Liver (tissue), 10 donors: ENCODE measurements at places on chromosomes 13 and 19. TPM values are rescaled to one million over a fixed set of nuclear protein-coding genes. Genes with fewer than 3 reads are reported as not detected.
A peak's percentile ranks its signal among the peaks of the same experiment; 100 is the strongest.

- no peak for DNase-seq
Observed at GRCh38 chr19:40411125-40411842, 1.9 kb downstream of the PRX start.

GRCh38 chr13:91232716-91233115, 114.8 kb upstream of the MIR17HG start:
- no peak for DNase-seq

DNA sequence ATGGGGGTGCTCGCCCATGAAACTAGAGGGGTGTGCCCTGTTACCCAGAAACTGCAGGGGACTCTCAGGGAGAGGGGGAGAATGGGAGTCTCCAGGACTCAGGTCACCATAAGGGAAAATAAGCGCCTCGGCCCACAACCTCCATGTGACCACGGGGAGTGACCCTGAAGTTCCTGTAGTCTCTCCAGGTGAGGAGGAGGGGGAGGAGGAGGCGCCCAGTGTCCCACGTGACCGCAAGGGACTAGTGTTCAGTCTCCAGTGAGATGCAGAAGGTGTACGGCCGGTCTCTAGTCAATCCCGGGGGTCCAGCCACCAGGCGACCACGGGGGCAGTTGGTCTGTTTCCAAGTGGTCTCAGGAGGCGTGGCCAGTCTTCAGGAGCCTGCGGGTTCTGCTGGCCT, 16.0 kb downstream of the TM6SF2 start:
- DNase-seq = no peak

GRCh38 chr19:19068659-19069654, 5.2 kb downstream of the SLC25A42 start:
- DNase-seq = no peak

- DNase-seq = no peak
Observed at GRCh38 chr19:3976495-3977241, 5.8 kb upstream of the DAPK3 start.

- no peak for DNase-seq
Observed at GRCh38 chr19:604355-604754, 14.7 kb downstream of the HCN2 start.

DNA sequence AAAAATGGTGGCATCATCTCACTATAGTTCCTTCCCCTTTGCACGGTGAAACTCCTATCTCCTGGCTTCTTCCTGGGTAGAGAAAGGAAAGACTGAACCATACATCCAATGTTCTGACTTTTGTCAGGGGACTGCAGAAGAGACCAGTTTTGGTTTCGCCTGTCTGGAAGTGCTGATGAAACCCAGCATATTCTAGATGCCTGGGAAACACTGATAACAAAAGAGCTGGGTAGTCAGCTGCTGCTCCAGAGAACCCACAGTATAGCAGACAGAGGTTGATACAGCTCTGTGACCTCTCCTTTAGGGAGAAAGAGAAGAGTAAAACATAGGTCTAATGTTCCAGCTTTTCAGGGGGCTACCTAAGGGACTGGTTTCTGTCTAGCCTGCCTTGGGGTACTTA, 695.3 kb downstream of the DIAPH3 start:
- DNase-seq = no peak

Gene TLE6
- 0.47 TPM for total RNA-seq

DNA sequence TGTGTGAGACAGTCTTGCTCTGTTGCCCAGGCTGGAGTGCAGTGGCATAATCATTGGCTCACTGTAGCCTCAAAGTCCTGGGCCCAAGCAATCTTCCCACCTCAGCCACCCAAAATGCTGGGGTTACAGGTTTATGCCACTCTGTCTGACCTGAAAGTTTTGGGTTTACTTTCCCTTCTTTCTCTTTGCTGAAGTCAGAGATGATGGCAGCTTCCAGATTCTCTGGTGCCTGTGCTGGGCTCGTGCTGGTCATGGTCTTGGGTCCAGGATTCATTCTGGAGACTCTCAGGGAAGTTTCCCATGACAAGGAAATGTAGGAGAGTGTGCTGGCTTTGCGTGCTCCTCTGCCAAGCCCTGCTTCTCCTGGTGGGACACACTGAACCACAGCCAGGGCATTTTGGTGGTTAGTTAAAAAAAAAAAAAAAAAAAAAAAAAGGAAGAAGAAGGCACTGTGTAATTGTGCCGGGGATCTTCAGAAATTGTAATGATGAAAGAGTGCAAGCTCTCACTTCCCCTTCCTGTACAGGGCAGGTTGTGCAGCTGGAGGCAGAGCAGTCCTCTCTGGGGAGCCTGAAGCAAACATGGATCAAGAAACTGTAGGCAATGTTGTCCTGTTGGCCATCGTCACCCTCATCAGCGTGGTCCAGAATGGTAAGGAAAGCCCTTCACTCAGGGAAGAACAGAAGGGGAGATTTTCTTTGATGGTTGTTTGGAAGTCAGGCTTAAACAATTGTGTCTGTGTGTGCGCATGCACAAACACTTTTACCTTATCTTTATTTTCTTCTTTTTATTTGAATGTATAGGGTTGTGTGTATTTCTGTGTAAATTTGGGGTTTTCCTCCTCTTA, at the start of gene ALOX5AP:
Gene ALOX5AP (plus strand): TSS at position 519 of the 847 bp plus-strand sequence. CDS start 63 bp downstream, at position 582.
- DNase-seq = no peak

- no peak for DNase-seq
Observed at GRCh38 chr13:66803013-66803807, 426.9 kb downstream of the PCDH9 start.

GRCh38 chr19:19204181-19204580, 967 bp upstream of the NR2C2AP start:
- no peak for DNase-seq

- no peak for DNase-seq
Observed at GRCh38 chr13:112855859-112856258, 113.2 kb upstream of the MCF2L start.

Gene PNMA8A
- total RNA-seq = 0.93 TPM

DNA sequence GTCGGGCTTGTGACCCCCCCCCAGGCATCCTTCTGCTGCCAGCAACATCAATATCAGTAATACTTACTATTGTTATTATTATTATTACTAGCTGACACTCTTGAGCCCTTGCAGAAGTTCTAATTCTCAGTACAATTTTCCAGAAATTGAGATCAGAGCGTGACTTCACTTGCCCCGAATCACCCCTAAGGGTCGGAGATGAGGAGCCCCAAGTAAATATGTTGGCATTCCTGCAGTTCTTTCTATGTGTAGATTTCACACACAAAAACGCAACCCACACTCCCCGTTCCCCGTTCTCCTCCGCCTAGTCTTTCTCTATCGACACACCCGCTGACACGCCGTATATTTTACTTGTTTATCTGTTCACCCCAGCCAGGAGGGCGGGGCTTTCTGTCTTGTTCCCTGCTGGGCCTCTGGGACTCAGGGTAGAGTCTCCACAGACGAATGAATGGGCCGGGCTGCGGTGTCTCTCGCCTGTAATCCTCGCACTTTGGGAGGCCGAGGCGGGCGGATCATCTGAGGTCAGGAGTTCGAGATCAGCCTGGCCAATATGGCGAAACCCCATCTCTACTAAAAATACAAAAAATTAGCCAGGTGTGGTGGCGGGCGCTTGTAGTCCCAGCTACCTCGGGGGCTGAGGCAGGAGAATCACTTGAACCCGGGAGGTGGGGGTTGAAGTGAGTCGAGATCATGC, 14.7 kb downstream of the TLE5 start:
- peak; percentile 90 for DNase-seq

DNA sequence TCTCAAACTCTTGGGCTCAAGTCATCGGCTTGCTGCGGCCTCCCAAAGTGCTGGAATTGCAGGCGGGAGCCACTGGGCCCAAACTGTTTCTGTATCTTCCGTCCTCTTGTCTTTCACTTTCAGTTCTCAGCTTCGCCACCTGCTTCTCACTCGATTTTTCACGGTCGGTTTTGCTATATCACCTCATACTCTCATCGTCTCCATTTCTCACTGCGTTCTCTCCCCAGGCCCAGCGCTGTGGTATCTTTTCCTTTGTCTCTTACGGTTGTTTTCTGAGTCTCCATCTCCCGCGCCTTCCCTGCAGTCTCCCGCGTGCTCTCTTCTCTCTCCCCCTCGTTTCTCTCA, 14.9 kb downstream of the SSC5D start:
- DNase-seq = no peak

Gene RNF17
- 0.08 TPM for total RNA-seq

Gene SSC5D
- 0.19 TPM for total RNA-seq

DNA sequence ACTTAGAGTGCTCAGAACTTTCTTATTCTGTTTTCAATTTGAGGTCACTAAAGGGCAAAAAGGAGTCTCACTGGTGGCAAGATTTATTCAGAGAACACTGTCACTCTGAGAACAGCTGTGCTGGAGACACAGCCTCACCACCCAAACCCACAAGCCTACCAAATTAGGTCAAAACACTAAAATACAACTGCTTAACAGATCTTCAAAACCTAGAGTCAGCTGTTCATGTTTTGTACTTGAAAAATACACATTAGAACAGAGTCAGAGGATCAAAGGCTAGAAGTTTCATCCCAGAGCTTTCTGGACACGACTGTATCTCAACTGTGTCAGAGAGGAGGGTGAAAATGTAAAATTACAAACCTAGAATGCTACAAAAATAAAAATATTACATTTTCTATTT, 89.3 kb downstream of the MIPEP start:
- DNase-seq = no peak

- DNase-seq = no peak
Observed at GRCh38 chr19:55596304-55596703, 3.0 kb downstream of the FIZ1 start.

DNA sequence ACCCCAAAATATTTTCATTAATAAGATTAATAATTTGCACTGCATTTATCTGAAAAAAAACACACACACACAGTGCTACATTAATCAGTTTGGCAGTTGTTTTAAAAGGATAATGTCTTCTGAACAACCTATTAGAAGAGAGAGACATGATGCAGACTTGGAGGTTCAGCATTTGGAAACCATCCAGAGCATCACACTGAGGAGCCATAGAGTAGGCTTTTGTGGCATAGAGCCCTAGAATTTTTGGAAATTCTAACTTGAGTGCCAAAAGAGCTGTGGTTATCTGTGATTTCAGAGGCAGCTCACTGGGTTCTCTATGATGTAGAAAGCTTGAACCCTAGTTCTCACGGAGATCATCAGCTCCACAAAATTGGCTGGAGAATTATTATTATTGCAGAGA, 90.2 kb downstream of the RFC3 start:
- no peak for DNase-seq

DNA sequence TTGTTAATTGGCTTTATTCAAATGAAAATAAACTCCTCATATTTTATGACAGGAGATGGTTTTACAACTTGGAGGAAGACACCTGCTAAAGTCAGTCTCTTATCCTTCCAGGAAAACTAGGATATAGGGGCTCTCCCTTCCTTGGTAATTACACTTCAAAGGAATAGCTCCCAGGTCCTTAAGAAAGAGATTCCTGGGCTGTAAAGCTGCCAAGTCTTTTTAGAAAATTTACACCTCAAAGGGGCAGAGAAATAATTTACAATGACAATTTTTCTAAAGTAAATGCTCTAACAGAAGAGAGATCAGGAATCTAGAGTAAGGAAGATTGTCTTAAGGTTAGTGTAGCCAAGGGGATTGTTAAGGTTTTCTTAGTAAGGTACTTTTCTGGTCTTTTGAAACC, 1359.0 kb downstream of the OLFM4 start:
- no peak for DNase-seq

Gene TUBA3C
- total RNA-seq = not detected

Gene EXOC3L2
- total RNA-seq = 4.0 TPM

Gene S1PR2
- 4.8 TPM for total RNA-seq

DNA sequence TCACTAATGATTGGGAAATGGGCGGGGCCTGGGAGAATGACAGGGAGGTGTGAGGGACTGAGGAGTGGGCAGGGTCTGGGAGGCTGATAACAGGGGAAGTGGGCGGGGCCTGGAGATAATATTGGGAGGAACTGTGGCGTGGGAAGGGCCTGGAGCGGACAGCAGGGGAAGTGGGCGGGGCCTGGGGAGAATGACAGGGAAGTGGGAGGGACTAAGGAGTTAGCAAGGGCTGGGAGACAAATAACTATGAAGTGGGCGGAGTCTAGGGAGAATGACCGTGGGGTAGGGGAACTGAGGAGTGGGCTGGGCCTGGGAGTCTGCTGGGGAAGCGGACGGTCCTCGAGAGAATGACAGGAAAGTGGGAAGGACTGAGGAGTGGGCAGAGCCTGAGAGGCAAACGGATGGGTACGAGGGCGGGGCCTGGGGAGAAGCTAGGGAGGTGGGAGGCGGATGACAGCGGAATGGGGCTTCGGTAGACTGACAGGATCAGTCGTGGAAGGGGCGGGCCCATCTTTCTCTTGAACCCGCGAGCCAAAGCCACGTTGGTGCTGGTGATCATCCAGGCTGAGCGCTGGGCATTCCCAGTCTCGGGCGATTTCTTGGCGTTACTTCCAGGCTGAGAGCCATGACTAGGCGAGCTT, 14.0 kb upstream of the TUBB4A start:
- DNase-seq = peak; percentile 85

GRCh38 chr19:54158812-54159351, 639 bp downstream of the LENG1 start:
- no peak for DNase-seq

DNA sequence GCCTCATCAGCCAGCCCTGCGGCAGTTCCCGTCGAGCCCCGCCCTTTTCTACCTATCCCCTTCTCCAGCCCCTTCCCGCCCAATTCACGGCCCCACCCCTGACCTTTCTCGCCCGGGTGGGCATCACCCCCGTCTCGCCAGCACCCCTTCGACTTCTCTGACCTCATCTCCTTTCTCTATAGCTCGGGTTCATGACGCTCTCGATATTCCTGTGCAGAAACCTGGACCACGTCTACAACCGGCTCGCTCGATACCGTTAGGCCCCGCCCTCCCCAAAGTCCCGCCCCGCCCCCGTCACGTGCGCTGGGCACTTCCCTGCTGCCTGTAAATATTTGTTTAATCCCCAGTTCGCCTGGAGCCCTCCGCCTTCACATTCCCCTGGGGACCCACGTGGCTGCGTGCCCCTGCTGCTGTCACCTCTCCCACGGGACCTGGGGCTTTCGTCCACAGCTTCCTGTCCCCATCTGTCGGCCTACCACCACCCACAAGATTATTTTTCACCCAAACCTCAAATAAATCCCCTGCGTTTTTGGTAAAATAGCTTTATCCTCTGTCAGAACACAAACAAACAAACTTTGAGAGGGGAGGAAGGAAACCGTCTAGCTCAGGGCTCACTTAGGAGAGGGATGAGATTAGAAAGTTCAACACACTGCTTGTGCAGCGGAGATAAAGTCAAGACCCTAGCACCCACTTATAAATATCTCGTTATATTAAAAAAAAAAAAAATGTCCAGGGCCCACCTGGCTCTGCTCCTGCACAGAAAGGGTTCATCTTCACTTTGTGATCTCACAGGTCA, 5.1 kb downstream of the CD37 start:
- DNase-seq = peak; percentile 79

- no peak for DNase-seq
Observed at GRCh38 chr19:29675650-29676186, 10.5 kb downstream of the PLEKHF1 start.
